Osteocyte (in vitro differentiated cells): ENCODE measurements at places on chromosomes 7 and 10. TPM values are rescaled to one million over a fixed set of nuclear protein-coding genes. Genes with fewer than 3 reads are reported as not detected.

The AKR1D1 gene
- not detected in 2 replicates for total RNA-seq

- peaks cover 22% of the 10 kb centered on the region for H3K4me1 ChIP-seq
- H3K27me3 ChIP-seq, result no peaks in the 10 kb centered on the region
- H3K27ac ChIP-seq, result no peak overlapping the region
- DNase-seq, result no peak
- no peaks in the 10 kb centered on the region for H3K36me3 ChIP-seq
- H3K4me3 ChIP-seq, result no peak overlapping the region
Observed at GRCh38 chr7:38318241-38318640, 44.8 kb upstream of the TARP start.

- H3K4me1 ChIP-seq, result peaks cover 2% of the 10 kb centered on the region
- no peak overlapping the region for H3K27ac ChIP-seq
- DNase-seq, result no peak
- no peaks in the 10 kb centered on the region for H3K36me3 ChIP-seq
- no peak overlapping the region for H3K4me3 ChIP-seq
Observed at GRCh38 chr7:26375726-26376174, 84.1 kb downstream of the SNX10 start.

DNA sequence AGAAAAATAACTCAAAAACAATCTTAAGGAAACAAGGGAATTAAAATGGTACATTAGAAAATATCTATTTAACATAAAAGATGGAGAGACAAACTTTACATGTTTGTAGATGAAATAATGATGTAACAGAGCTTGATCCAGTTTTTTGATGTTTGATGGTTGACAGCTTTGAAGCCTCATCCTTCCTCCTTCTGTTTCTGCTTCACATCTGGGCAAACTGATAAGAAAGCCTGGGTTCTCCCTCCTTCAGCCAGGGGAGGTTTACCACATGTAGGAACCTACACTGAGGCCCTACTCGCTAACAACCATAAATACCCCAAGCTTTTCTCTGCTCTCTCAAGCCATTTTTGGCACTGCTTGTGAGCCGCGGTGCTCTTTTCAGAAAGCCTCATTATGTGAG, 82.8 kb upstream of the ZNF32 start:
- no peak for DNase-seq
- H3K4me3 ChIP-seq, result no peak overlapping the region
- H3K27ac ChIP-seq, result no peak overlapping the region
- H3K27me3 ChIP-seq, result no peaks in the 10 kb centered on the region

GRCh38 chr10:118045158-118045836, 1.4 kb downstream of the RAB11FIP2 start:
- H3K4me1 ChIP-seq, result peaks cover 58% of the 10 kb centered on the region
- no peak for DNase-seq
- H3K27ac ChIP-seq, result peak overlapping the region; percentile 74
- H3K27me3 ChIP-seq, result peaks cover 2% of the 10 kb centered on the region
- H3K36me3 ChIP-seq, result no peaks in the 10 kb centered on the region
